ENCODE measurements at places on chromosomes 2 and 18.

DNA sequence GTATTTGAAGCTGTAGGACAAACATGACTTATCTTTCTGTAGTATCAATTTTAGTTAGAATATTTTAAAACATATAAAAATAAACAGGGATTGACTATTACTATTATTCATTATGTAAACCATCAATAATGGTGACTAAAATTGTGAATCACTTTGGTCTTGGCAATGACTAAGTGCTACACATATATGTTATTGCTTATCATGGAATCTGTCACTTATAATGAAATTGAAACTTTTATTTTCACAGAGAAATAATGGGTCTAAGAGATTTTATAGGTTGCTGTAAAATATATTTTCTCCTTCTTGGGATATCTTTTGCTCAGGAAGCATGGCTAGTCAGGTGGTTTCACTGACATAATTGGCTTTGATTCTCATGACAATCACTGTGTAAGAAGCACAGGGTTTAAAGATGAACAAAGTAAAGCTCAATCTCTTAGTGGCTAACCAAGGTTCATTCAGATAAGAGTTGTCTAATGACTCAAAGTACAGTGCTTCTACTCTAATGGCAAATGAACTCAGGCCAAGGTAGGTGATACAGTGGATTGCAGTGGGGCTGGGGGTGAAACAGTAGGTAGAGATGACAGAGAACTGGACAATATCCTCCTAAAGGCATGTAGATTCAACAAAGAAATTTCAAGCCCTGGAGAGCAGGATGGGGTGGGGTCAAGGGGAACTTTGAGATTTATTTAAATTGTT is 98.6 kb upstream of the FANCL start:
- no peak for DNase-seq

- no peak for DNase-seq
These were observed 66.0 kb upstream of the MYCN start for GRCh38 chr2:15874321-15874720.

- peak; percentile 56 for DNase-seq
These were observed 189.6 kb downstream of the TXNL1 start for GRCh38 chr18:56448751-56449150.

DNA sequence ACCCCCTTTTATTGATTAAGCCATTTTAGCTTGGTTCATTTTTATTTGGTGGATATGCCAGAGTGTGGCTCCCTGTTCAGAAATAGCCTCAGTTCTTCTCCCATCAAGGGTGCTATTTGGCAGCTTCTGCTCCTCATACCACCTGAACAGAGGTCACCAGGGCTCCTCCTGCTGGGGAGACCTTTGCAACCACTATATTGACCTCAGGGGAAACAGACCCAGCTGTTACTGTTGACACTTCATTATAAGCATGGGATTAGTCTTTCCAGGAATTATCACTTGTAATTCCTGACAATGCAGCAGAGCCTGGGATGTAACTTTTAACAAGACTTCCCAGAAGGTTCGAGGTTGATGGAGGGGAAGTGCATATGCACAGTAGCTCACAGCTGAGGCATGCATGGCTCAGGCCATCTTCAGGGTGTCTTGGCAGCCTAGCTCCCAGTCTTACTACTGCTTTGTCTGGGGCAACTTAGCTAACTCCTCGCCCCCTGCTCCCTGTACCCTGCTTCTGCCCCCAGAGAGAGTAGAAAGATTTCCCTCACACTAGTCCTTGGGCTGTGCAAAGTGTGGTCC is 239.4 kb upstream of the SPRED2 start:
- DNase-seq: no peak

DNA sequence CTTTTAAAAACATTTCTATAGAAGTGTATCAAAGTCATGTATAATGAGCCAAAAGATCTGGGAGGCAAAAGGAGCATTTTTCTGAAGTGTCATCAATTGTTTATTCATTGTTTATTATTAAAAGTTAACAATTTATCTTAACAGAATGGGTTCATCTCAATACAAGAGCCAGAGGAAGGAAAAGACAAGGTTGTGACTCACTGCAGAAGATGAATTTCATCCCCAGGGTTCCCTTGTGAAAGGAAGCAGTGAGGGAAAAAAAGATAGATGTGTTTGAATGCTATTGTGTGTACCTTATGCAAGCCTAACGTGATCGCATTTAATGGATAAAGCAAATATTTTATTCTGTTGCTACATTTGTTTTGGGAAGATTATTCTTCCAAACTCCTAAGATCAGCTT is 286.3 kb downstream of the PIEZO2 start:
- no peak for DNase-seq

DNA sequence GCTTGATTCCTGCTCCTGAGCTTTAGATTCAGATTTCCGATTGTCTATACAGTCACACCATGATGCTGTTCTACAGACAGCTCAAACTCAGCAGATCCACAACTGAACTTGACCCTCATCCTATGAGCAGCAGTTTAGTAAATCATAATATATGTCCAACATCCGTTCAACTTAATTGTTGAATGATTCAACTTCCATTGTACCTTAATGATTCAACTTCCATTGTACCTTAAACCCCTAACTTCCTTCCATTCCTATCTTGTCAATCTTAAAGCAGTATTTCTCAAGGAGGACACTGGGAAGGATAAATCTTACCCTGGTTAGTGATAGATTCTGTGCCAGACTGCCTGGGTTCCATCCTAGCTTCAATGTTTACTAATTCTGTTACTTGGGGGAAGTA is 60.1 kb downstream of the PIGN start:
- DNase-seq: no peak

DNA sequence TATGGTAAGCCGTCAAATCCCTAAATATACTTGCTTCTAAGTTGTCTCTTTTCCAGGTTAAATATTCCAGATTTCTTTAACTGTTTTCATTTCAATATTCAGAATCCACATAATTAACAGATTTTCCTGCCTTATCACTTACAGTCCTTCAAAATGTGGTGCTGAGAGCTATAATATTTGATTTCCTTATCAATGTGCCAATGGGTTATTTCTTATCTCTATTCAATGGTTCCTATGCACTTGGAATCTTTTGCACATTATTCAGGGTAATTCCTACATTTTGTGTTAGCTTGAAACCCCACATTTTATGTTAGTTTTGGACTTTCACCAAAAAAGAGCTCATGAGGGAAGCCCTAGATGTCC is 173.5 kb downstream of the ZFP36L2 start:
- no peak for DNase-seq

DNA sequence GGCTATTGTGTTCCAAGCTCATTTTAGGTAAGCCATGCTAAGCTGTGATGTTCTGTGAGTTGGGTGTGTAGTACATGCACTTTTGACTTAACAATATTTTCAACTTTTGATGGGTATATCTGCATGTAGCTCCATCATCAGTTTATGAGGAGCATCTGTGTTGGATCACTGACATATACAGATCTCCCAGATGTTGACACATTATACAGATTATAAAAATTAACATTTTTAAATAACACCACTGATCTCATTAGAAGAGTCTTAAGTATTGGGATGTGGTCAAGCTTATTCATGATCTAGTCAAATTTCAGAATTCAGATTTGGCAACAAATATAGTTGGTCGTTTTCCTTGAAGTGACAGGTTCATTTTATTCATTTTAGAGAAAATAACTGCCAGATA is 51.7 kb downstream of the CAB39 start:
- DNase-seq: no peak

DNA sequence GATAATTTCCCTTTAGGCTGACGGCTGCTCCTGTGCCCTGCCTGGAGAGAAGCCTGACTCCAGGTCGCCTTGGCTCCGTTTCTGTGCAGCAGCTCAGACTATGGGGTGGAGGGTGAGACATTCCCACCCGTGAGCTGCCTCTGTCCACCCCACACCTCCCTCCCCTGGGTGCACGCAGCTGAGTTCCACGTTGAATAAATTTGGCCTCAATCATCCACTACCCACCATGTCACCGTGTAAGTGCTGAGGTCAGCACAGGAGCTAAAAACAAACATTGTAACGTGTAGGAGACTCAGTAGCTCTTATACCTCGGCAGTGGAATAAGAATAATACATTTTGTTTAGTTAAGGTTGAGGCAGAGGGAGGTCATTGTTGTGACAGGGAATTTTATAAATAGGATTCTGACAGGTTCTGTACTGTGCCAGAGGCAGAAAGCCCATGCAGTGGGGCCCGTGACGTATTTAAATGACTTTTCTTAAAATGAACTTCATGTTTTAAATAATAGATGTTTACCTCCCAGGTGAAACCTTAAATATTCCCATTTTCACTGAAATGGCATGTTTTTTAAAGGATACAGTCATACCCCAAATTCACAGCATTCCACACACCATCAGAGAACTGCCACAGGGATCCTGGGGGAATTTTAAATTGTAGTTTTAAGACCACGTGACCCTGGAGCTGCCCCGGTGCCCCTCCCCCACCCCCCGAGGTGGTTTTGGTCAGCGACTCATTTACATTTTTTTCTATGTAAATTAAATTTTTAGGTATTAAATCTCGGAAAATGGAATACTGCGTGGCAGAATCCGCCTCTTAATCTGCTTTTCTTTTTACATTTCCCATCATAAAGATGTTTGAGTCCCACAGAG is 50.2 kb downstream of the NFATC1 start:
- DNase-seq: no peak

DNA sequence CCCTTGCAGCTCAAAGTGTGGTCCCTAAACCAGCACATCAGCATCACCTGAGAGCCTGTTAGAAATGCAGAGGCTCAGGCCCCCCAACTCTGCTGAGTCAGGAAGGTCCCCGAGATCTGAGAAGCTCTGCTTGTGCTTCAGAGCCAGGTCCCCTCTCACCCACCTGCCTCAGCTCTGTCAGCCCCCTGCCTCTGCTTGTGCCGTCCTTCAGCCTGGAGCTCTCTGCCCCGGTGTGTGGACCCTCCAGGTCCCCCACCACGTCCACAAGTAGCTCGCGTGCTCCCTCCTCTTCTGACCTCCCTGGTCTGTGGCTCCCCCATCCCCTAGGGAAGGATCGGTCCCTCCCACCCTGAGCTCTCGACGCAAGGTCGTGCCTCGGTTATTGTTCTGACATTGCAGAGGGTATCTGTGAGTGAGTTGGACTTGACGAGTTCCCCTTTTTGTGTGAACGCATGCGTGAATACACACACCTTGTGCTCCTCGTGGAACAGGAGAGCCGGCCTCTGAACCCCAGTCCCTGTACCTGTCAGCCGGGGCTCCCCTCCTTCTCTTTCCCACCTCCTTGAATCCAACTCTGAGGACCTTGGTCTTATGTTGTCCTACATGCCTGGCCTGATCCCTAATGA is 75.5 kb upstream of the TAF1B start:
- no peak for DNase-seq

- DNase-seq: no peak
These were observed 127.9 kb downstream of the EVA1A start for GRCh38 chr2:75432761-75433361.

- DNase-seq: no peak
These were observed 140.6 kb upstream of the NOSTRIN start for GRCh38 chr2:168661863-168662256.

DNA sequence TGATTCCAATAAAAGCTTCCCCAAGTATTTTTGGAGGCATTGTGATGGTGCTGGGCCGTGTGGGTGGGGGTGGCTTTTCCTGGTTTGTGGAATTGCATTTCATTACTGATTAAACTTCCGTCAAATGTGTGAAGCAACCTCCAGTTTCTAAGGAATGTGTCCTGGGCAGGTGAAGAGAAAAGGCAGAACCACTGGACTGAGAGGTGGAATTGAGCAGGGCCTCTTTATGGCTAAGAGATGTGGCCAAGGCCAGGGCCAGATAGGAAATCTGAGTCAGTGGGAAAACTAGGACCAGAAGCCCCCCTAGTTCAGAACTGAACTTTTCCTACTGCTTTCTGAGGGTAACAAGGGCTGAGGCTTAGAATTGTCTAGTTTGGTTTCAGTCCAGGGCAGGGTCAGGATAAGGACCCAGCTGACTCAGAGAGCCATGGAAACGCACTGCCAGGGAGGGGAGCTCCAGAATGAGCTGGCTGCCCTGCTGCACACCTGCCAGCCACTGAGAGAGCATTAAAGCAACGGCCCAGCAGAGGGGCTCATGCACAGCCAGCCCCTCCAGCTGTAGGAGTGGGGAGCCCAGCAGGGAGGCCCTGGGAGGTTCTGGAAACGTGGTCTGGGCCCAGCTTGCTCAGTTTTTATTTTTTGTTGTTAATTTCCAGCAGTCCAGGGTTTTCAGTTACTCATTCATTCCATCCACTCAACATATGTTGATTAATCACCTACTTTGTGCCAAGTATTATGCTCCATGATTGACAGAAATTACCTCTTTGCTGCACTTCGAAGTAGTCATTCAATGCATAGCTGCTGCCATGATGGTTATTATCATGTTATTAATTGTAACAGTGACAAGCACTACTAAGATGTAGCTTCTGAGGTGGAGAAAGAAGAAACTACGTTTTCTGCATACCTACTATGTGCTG is 156.1 kb downstream of the MSH2 start:
- DNase-seq: no peak

- no peak for DNase-seq
These were observed 17.2 kb upstream of the KCTD1 start for GRCh38 chr18:26565514-26565913.

DNA sequence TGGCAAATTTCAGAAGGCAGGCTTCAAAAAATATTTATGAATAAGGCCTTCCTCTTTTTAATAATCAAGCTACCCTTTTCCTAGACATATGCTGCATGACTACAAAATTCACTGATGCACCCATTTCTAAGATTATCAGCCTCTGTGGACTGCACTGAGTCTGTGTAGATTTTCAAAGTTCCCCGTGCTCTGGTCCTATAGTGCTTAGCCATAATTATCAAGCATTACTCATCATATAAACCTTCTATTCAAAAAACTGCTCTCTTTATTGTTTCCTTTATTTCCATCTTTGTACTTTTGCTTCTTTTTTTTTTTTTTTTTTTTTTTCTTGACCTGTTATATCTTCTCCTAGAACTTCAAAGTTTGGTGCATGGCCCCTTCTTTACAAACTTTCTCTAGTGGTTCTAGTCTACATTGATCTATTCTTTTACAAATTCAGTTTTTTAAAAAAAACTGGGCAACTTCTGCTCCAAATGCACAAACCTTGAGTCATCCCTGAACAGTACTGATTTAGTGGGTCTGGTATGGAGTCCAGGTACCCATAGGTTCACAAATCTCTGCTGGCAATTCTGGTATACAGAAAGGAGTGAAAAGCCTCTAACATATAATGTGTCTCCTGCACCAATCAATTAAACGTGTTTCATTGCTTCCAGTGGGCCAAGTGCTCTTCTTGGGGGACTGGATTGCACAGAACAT is 481.9 kb downstream of the NUP35 start:
- no peak for DNase-seq

All from inflammatory macrophage treated with lipopolysaccharide for 1 hour (primary cell).